Activated naive CD8-positive, alpha-beta T cell treated with anti-CD3 and anti-CD28 coated beads, Interleukin-2, amount 50 U/mL, for 24 hours (primary cell): ENCODE measurements at places on chromosomes 7 and 10.
A peak's percentile ranks its signal among the peaks of the same experiment; 100 is the strongest.

- no peak for DNase-seq
These were observed 160.3 kb upstream of the KLF14 start for GRCh38 chr7:130894146-130894908.

- DNase-seq: peak; percentile 43
These were observed 918 bp downstream of the CALHM2 start for GRCh38 chr10:103451091-103451813.

DNA sequence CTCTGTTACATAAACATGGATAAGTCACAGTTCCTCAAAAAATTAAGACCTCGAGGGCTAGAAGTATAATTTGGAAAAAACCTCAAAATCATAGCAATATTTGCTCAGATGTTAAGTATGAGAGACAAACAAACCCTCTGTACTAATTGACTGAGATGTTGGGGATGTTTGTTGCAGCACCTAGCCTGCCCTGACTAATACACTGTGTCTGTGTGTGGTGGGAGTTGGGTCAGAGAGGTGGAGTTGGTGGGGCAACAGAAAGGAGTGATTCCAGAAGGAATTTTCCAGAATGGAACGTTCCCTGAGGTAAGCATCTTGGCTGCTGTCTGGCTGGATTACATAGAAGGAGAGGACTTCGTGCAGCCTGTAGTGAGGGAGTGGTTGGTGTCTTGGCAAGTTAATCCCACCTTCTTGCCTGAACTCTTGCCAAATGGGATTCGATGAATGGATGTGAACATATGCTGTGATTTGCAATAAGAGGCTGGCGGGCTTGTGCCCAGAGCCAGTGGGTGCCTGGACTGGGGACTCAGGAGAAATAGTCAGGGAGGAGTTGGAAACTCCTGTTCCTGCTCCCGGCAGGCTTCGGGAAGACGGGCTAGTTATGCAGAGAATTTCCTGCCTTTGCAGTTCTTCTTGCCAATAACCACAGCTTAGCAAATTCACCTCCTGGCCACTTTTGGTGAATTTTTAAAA is 9.3 kb upstream of the FAM180A start:
- no peak for DNase-seq

DNA sequence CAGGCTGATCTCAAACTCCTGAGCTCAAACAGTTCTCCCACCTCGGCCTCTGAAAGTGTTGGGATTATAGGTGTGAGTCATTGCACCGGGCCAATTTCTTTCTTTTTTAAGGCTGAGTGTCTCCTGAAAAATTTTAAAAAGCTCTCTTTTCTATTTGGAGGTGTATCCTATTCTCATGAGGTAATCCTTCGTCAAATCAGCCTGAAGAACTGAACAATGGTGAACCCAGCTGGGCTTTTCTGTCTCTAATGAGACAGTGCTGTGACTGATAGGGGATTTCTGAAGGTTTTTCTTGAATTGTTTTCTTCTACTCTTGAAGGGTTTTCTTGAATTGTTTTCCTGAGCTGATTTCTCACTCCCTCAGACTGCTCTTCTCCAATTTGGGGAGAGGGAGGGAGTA is 30.9 kb upstream of the CALU start:
- DNase-seq: no peak

- no peak for DNase-seq
These were observed 12.7 kb upstream of the ATP6V1F start for GRCh38 chr7:128849804-128850490.

- no peak for DNase-seq
These were observed 84.9 kb upstream of the LRRN3 start for GRCh38 chr7:111006040-111006439.

DNA sequence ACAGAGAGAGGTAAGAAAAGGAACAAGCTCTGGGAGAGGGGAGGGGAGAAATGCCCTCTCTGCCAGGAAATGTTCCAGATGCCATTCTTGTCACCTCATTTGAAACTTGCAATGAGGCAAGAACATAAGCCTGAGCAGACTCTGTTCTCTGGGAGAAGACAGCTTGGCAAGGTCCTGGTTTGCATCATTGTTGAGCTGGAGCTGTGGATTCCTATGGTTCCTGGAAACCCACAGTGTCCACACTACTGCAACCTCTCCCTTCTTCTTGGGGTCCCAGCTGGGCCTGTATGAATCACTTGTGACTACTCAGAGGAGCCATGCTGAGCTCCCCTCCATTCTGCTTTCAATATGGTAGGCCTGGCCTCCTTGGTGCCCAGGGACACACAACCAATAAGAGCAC is 60.8 kb upstream of the HECTD2 start:
- no peak for DNase-seq

DNA sequence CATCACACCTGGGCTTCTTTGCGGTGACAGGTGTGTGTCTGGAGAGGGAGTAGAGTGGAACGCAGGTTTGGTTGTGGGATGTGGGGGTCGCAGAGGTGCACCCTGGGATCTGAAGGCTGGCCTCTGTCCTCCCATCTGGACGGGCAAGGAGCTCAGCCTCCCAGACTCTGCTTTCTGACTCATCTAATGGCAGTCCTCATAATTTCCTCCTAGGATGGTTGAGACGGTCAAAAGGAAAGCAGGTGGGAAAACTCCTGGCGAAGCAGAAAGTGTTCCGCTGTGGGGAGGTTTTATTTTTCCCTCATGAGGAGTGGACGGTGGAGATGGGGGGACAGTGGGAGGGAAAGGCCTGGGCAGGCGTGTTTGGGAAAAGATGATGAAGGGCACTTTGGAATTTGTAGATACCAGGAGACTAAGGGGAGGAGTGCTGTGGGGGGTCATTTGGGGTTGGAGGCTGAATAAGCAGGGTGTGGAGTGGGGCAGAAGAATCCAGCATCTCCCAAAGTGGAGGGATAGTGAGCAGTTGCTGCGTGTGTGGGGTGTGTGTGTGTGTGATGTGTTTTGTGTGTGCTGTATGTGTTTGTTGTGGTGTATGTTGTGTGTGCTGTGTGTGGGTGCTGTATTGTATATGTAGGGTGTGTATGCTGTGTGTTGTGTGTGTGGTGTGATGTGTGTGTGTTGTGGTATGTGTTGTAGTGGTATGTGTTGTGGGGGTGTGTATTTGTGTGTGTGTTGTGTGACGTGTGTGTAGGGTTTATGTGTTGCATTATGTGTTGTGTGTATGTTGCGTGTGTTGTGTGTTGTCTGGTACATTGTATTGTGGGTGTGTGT is 97.2 kb upstream of the PODXL start:
- DNase-seq: no peak

DNA sequence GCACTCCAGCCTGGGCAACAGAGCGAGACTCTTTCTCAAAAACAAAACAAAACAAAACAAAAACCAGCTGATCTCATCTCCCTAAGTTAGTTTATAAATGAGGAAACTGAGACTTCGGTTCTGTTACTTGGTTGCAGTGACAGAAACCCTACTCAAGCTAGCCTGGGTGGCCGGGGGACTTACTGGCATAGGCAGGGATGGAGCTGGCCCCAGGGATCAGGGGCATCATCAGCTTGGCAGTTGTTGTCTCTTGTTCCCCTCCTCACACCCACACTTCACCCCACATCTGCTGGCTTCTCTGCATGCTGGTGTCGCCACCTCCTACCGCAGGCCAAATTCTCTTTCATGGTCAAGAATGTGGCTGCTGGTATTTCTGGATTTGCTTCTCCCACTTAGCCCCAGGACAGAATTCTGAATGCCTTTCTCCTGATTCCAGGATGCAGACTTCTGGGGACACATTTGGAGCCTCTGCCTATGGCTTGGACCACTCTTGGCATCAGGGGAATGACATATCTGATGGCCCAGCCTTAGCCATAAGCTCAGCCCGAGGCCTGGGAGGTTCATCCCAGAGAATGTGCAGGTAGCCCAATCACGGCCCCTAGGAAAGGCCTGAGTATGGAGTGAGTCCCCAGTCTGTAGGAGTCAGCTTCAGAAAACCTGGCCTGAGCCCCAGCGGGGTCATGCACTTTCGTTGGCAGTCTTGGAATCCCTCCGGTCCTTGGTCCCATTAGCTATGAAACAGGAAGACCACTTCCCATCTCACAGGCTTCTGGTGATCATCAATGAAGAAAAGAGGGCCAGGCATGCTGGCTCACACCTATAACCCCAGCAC is 41.6 kb upstream of the CTBP2 start:
- no peak for DNase-seq

DNA sequence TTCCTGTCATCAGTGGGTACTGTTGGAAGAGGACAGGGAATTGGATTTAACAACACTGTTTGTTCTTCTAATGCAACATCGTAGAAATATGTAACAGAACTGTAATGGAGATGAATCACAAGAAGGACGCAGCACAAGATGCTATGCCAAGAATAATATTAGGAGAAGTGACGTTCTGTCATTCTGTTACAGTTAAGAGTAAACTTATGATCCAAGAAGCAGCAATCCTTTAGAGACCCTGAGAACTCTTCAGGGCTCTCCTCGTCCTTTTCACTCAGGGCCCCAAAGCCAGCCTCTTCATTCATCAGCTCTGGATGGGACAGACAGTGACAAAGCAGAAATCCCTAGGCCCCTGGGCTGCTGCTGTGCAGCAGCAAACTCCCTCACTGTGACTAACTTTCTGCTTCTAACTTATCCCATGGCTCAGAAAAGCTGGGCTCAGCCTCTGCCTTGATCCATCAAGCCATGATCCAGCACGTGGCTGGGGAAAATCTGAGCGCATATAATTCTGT is 8.7 kb upstream of the IL6 start:
- no peak for DNase-seq

- DNase-seq: no peak
These were observed 48.4 kb downstream of the HK1 start for GRCh38 chr10:69326692-69327091.

- DNase-seq: no peak
These were observed 141.2 kb downstream of the ZEB1 start for GRCh38 chr10:31460242-31460641.

GRCh38 chr7:91162436-91162835 is 101.8 kb upstream of the FZD1 start:
- no peak for DNase-seq

DNA sequence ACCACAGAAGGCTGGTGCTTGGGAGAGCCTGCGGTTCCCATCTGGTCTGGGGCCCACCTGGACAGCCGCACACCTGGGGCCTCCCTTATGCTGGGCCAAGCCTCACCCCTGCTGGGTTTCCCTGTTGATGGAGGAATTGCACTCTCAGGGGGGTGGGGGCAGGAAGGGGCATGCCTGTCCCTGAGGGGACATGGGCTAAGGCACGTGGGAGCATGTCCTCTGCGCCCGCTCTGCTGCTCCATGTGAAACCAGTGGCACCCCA is 43.4 kb downstream of the OAT start:
- DNase-seq: no peak

- DNase-seq: no peak
These were observed 61.6 kb upstream of the LBX1 start for GRCh38 chr10:101290881-101291280.

- DNase-seq: no peak
These were observed 124.4 kb upstream of the FGFR2 start for GRCh38 chr10:121722665-121723064.

DNA sequence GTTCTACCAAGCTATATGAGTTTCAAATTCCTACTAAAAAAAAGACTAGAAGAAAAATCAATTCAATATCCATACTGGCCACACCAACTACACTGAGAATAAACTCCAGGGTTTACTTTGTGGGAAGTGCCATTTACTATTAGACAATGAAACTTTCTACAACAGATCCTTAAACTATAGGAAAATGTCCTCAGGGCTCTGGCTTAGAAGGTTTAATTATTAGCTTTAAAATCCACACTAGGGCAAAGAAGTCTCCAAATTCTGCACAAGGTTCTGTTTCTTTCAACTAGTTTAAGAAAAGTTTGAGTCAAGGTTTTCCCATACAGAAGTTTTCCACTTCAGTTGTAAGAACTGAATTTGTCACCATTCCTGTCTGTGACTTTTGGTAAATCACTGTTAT is 231.7 kb upstream of the CCDC6 start:
- DNase-seq: no peak

GRCh38 chr10:80471001-80471400 is 16.9 kb downstream of the TSPAN14 start:
- no peak for DNase-seq

GRCh38 chr10:13348216-13349017 is at the start of gene SEPHS1:
TSS of gene SEPHS1 (minus strand) at chr10:13348293. CDS start at chr10:13344950, 3,343 bp downstream.
- DNase-seq: peak; percentile 84

- no peak for DNase-seq
These were observed 12.9 kb downstream of the MMRN2 start for GRCh38 chr10:86944471-86944870.

- peak; percentile 85 for DNase-seq
These were observed 105.2 kb upstream of the PPIF start for GRCh38 chr10:79241990-79242619.

DNA sequence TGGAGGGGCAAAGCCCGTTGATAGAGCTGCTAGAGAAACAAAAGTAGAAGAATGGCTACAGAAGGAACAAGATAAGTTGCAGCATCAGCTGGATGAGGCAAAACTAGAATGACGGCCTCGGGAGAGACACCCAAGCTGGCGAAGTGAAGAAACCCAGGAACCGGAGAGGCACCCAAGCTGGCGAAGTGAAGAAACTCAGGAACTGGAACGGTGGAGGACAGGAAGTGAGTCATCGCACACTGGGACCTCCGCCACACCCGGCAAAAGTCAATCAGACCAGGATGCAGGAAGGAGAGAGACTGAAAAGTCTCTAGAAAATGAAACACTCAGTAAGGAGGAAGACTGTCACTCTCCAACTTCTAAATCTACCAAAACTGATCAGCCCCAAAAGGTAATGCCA is 133.0 kb upstream of the NEBL start:
- no peak for DNase-seq

GRCh38 chr10:102358712-102359382 is 36.7 kb upstream of the NFKB2 start:
- DNase-seq: no peak

DNA sequence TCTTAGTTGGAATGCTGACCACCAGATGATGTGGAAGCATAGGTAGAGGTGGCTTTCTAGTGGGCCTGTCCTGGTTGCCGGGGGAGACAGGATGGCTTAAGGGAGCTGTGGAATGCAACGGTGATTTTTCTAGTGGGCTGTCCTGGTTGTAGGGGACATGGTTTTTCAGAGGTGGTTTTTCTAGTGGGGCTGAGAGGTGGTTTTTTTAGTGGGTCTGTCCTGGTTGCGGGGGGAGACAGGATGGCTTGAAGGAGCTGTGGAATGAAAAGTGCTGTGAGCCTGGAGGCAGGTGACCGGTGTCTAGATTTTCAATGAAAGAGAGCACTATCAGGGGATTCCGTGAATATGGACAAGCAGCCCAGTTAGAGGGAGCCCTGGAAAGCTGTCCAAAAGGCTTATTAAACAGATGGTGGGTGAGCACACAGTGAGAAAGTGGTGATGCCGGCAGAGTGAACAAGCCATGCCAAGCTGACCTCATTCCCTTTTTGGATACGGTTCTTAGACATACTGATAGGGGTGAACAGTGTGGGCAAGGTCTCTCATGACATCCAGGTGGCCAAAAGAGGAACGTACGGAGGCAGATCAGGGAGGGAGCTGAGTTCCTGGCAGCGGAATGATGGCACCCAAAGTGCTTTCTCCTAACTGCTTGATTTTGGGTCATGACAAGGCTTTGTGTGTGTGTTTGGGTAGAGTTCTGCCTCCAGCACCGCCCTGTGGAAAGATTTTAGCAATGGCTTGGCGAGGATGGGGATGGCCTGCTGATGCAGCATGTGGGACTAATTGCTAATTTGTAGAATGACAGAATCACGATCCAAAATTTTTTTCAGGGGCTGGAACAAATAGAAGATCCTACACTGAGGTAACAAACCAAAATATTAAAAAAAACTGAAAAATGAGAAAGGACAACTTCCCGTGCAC is 126.6 kb downstream of the TMEM178B start:
- DNase-seq: no peak

- no peak for DNase-seq
These were observed 25.7 kb downstream of the SUV39H2 start for GRCh38 chr10:14904316-14904732.

GRCh38 chr10:30158325-30158960 is 99.1 kb upstream of the JCAD start:
- DNase-seq: no peak

GRCh38 chr7:116726149-116726548 is 54.2 kb downstream of the MET start:
- DNase-seq: no peak
